ENCODE measurements at places on chromosomes 12 and 14. TPM values are rescaled to one million over a fixed set of nuclear protein-coding genes. Genes with fewer than 3 reads are reported as not detected.

DNA sequence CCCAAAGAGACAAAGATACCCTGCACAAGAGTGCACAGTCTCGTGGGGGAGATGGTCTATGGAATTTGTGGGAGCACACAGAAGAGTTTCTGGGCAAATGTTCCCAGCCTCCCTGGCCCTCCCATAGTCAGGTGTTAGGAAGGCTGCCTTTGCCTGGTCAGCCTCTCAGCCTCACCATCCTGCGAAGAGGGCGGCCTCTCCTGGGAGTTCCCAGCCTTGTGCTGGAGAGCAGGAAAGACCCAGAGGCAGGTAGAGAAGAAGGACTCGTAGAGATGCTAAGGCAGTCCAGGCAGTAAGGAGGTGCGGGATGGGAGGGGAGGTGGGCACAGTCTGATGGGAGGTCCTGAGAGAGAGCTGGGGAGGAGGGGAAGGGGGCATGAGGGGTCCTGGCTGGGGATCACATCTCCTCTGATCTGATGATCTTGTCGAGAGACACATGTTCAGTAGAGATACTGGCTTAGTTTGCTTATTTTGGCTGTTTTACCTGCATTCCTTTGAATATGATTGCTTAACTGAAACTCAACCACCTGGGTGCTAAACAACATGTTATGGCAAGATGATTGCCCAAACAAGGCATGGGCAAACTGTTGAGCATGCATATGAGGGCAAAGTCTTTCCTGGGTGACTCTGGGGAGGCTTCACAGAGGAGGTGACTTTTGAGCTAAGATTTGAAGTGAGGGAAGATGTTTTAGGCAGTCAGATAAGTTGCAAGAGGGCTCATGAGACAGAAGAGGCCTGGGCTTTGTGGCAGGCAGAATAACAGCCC, 10.5 kb downstream of the SERPINA6 start:
- no peaks in the 10 kb centered on the region for H3K36me3 ChIP-seq
- no peak overlapping the region for H3K27ac ChIP-seq
- no peak overlapping the region for H3K4me3 ChIP-seq
- DNase-seq, result peak; percentile 64
- H3K4me1 ChIP-seq, result peaks cover 19% of the 10 kb centered on the region

DNA sequence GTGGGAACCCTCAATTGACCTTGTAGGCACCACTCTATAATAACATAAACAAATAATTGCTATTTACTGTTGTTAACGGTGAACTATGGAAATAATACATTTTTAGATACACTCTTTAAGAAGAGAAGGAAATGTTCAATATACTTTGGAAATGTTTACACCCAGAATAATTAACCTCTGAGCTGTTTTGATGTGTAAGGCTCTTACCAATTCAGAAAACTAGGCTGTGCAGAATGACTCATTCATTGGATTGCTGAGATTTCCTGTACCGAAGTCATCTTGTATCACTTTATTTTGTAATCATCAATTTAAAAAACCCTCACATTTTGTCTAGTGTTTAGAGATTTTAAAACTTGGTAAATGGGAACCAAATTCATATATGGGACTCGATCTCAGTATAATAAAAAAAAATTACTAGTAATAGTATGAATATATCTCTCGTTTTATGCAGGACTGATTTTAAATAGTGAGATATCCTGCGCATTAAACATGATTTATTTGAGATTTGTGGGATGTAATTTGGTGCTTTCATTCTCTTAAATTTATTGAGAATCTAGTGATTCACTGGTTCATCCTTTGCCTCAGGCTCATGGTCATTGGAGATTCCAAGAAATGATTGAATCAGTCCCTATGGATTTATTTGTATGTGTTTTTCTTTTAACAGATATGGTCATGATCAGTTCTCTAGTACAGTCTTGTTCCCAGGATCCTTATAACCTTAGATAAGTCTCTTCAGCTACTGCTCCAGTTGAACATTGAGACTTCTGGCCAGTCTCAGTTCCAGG, 3.9 kb downstream of the SAMD4A start:
- H3K36me3 ChIP-seq, result peaks cover 8% of the 10 kb centered on the region
- no peak for DNase-seq
- no peaks in the 10 kb centered on the region for H3K27me3 ChIP-seq
- peaks cover 35% of the 10 kb centered on the region for H3K4me1 ChIP-seq

DNA sequence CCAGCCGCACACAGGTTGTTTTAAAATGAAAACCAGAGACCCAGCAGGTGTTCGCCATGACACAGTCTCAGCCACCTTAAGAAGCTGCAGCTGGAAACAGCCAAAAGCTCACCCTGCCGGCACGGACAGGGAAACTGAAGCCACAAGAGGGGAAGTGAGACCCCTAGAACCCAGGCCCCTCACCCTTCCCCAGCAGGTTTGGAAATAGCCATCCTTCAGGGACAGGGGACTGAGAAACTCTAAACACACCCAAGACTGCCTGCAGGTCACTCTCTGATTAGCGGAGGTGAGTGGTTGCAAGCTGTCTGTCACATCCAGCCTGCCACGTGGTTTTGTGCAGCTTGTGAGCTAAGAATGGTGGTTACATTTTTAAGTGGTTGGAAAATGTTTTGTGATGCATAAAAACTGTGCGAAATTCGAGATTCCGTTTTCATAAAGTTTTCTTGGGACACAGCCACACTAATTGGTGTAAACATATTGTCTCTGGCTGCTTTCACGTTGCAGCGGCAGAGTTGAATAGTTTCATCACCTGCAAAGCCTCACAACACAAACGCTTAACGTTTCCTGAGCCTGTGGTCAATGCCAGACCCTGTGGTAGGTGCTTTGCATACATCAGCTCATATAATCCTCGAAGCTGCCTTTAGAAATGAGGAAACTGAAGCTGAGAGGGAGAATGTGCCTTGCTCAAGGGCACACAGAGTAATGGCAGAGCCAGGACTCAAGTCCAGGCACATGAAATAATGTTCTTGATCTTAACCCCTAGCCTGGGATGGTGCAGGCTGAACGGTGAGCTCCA, 1.7 kb upstream of the SELPLG start:
- no peaks in the 10 kb centered on the region for H3K36me3 ChIP-seq
- no peaks in the 10 kb centered on the region for H3K27me3 ChIP-seq
- peaks cover 26% of the 10 kb centered on the region for H3K4me1 ChIP-seq
- H3K4me3 ChIP-seq, result no peak overlapping the region

DNA sequence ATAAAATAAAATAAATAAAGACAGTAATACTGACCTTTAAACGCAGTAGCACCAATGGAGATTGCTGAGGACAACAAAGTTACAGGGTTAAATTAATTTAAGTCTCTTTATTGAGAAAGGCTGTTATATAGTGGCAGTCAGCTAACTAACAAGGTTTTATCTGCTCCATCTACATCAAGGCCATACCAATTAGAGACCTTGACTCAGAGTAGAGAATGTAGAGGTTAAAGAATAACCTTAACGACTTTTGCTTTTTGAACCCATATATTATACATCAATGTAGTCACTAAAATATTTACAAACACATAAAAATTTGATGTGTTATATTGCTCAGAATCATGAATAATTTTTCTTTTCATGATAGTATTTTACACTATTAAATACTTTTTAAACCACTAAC, 21.6 kb downstream of the OSBPL8 start:
- H3K36me3 ChIP-seq, result no peaks in the 10 kb centered on the region
- no peak overlapping the region for H3K27ac ChIP-seq

The AMDHD1 gene
- total RNA-seq, result 0.49 TPM

The DAO gene
- not detected for total RNA-seq

DNA sequence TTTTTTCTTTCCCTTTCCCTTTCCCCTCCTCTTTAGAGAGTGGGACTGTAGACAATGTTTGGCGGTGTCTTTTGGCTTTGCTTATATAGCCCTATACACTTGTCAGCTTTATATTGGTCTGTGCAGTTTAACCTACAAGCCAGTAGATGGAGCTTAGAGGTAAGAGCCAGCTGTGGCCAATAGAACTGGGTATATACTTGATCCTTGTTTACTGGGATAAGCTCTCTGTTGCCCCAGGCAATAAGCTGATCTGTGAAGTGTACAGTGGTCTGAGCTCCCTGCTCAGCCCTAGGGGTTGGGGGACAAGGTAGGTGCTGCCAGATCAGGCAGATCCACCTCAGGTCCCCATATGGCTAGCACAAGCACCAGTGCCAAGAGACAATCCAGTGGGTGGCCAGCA, 434.1 kb downstream of the NOVA1 start:
- H3K27ac ChIP-seq, result no peak overlapping the region
- no peaks in the 10 kb centered on the region for H3K27me3 ChIP-seq
- H3K4me3 ChIP-seq, result no peak overlapping the region
- H3K4me1 ChIP-seq, result no peaks in the 10 kb centered on the region
- no peaks in the 10 kb centered on the region for H3K36me3 ChIP-seq
